Fibroblast of upper back skin (primary cell): ENCODE measurements at places on chromosomes 1 and 21.

GRCh38 chr1:38444770-38445442 is 398.3 kb upstream of the POU3F1 start:
- DNase-seq = peak; percentile 3

DNA sequence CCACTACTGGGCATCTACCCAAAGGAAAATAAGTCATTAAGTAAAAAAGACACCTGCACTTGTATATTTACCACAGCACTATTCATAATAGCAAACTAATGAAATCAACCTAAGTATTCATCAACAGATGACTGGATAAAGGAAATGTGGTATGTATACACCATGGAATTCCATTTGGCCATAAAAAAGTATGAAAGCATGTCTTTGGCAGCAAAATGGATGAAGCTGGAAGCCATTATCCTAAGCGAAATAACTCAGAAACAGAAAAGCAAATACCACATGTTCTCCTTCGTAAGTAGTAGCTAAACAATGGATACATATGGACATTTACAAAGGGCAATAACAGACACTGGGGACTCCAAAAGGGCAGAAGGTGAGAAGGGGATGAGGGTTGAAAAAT is 485.7 kb upstream of the BRINP3 start:
- peak; percentile 17 for DNase-seq

GRCh38 chr1:214719207-214719606 is 116.2 kb downstream of the CENPF start:
- DNase-seq = no peak

DNA sequence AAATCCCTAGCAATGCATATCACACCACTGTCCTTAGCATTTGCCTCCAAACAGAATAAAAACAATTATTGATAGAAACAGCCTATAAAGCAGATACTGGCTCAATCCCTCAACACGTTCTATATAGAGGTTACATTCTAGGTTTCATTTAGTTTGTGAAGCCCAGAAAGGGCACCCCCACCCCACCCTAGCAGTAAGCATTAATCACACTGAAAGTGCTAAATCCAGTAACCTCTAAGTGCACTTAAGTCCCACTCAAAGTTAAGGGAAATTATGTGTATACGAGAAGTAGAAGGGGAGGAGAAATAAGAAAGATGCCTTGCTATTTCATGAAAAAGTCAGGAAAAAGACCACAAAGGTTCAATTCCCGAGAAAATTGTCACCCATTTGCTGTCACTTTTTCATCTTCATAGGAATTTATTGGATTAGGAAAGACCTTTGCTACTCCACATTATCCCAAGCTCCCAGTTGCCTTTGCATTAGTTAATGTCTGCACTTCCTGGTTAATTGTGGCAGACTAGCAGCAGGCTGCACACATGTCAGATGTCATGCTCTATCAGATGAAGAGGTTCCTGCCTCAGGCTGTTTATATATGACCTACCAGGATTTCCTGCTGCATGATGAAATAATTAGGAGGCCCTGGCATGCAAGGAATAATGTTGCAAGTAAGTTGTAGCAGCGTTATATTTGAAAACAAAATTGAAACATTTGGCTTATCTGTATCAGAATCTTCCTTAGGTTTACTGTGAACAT is 54.5 kb upstream of the LHX8 start:
- DNase-seq = no peak

- peak; percentile 43 for DNase-seq
These were observed at the start of gene KCNC4 for GRCh38 chr1:110209715-110210603. Gene KCNC4, plus strand, starts transcription at chr1:110210314. Its CDS starts 1,186 bp downstream, at chr1:110211500.

GRCh38 chr1:234556245-234556943 is 53.6 kb downstream of the IRF2BP2 start:
- no peak for DNase-seq
